Effector memory CD8-positive, alpha-beta T cell (primary cell): ENCODE measurements at places on chromosomes 4 and X.

- no peak for DNase-seq
These were observed 603 bp upstream of the SMS start for GRCh38 chrX:21939906-21940305.

DNA sequence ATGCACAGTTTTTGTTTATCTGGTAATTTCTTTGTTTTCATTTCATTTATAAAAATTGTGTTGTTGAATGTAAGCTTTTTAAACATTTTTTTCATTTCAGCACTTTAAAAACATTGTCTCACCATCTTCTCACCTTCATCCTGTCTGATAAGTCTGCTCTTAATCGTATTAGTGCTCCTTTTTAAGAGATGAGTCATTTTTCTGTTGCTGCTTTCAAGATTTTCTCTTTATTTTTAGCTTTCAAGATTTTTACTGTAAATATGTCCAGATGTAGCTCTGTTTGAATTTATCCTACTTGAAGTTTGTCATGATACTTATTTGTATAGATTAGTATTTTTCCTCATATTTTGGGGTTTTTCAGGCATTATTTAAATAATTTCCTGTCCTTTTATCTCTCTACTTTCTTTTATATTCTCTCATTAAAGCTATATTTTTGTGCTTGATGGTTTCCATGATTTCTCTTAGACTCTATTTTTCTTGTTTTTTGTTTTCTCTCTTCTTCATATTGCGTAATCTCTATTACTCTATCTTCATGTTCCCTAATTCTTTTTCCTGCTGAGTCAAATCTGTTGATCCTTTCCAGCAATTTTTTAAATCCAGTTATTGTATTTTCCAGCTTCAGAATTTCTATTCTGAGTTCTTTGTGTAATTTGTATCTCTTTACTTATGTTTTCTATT, 1400.4 kb upstream of the PCDH7 start:
- no peak for DNase-seq

DNA sequence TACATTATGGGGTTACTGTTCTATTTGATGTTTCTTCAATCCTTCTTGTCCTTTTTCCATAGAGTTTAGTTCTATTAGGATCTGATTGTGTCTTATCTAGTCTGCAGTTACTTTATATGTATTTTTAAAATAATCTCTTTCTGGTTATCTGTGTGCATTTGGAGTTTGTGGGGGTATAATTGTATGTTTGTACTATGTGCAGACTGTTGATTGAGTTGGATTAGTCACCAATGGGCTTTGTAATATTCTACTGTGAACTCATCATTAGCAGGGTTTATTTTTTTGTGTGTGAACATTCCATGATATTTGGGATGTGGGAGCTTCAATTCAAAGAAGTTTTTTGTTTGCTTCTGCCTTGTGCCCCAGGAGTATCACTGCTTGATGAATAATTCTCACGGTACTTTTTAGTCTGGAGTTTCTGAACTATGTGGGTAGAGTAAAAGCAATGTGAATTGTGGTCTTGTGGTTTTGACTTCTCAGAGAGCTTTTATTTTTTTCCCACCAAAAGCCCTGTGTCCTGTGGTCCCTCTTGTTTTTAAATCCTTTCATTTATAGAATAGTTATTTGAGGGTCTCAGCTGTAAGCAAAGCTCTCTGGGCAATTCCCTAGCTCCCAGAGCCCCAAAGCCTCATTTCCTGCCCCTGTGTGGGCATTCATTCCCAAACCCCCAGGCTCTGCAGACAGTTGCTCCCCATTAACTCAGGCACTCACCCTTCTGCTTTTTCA, 127.8 kb downstream of the PHKA2 start:
- no peak for DNase-seq

DNA sequence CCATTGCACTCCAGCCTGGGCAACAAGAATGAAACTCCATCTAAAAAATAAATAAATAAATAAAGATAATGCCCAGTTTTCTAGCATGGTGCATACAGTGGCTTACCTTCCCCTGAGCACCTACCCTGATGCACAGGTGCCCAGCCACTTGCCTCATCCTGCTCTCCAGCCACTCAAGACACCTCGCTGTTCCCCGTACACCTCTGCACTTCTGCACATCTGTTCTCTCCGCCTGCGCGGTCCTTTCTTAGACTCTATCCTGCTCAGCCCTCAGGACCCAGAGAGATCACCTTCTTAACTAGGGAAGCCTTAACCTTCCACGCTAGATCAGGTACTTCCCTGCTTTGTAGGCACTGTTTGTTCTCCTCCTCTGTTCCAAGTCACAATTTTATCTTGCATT, 2.9 kb downstream of the EVC start:
- DNase-seq = no peak

GRCh38 chr4:6974138-6974848, 64.7 kb downstream of the TBC1D14 start:
- peak; percentile 76 for DNase-seq

- DNase-seq = no peak
These were observed 521.9 kb downstream of the FAT4 start for GRCh38 chr4:125836597-125837195.

DNA sequence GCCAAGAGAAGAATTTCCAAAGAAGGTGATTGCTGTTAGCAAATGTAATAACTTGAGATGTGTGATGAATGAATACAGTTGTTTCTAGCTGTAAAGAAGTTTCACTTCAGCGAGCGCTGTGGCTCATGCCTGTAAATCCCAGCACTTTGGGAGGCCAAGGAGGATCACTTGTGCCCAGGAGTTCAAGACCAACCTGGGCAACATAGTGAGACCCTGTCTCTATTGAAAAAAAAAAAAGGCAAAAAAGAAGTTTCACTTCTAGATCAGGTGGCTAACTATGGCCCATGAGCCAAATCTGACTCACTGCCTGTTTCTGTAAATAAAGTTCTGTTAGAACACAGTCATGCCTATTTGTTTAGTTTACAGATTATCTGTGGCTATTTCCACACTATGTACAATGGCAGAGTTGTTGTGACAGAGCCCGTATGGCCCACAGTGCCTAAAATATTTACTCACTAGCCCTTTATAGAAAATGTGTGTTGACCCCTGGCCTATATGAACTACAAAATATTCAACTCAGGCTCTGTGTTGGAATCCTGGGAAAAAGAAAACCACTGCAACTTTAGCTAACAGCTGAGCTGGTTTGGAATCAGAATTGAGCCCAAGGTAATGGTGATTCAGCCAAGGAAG, 54.1 kb upstream of the PRPS1 start:
- DNase-seq = no peak

- no peak for DNase-seq
These were observed 1.6 kb downstream of the RPL34 start for GRCh38 chr4:108622022-108622421.

DNA sequence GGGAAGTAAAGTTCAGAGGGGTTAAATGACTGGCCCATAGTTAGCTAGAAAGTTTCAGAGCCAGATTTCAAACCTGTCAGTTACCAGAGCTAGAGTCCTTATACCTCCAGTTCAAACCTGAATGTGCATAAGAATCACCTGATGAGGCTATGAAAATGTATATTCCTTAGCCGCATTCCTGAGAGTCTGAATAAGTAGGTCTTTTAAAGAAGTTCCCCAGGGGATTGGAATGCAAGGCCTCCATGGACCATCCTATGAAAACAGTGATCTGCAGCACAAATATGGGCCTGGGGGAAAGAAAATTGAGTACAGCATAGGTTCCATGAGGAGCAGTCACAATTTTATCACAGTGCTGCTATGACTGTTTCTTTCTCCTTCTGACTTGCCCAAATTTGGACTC, 263.9 kb upstream of the CXorf66 start:
- no peak for DNase-seq

DNA sequence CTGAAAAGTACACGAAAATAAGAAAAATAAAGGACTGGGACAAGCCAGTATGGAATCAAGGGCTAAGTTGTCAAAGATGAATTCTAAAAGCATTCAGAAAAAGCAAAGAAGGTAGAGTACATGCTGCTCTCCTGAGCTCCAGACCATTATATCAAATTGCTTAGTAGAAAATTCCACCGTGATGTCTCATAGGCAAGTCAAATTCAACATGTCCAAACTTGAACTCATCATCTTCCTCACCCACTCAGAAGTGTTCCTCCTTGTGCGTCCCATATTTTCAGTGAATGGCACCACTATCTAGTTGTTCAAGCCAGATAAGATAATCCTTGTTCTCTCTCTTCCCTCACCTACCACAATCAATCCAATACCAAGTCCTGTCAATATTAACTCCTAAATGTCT, 37.5 kb upstream of the IL13RA2 start:
- DNase-seq = no peak

GRCh38 chrX:68677998-68678397, 30.5 kb downstream of the STARD8 start:
- no peak for DNase-seq

GRCh38 chr4:86330961-86331742, 28.7 kb downstream of the MAPK10 start:
- no peak for DNase-seq

DNA sequence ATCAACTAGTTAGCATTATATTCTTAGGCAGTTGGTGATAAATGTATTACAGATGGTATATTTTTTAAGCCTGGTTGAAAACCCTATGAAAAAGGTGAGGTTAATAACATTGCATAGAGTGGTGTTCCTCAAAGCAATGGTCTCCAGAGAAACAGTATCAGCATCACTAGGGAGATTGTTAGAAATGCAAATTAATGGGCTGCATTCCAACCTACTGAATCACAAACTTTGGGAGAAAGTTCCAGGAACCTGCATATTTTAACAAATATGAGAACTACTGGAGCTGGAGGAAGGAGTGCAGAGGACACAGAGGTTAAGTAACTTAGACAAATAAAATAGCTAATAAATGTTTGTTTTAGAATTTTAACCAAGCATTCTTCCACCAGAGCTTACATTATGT, 166.9 kb upstream of the PCDH10 start:
- DNase-seq = no peak

DNA sequence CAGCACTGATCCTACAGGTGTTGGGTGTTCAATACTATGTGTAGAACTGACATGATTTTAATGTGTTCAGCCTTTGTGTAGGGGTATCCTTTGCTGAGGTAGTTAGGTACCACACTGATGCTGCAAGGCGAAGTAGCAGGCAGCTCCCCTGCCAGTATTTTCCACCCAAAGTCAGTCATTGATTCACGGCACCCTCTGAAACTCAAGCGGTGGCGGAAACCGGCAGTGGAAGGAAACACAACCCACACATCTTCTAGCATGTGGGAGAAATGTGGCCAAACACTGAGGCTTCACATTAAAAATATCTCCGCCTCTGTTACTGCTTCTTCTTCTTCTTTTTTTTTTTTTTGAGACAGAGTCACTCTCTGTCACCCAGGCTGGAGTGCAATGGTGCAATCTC, 126.3 kb downstream of the AASDH start:
- DNase-seq = no peak

DNA sequence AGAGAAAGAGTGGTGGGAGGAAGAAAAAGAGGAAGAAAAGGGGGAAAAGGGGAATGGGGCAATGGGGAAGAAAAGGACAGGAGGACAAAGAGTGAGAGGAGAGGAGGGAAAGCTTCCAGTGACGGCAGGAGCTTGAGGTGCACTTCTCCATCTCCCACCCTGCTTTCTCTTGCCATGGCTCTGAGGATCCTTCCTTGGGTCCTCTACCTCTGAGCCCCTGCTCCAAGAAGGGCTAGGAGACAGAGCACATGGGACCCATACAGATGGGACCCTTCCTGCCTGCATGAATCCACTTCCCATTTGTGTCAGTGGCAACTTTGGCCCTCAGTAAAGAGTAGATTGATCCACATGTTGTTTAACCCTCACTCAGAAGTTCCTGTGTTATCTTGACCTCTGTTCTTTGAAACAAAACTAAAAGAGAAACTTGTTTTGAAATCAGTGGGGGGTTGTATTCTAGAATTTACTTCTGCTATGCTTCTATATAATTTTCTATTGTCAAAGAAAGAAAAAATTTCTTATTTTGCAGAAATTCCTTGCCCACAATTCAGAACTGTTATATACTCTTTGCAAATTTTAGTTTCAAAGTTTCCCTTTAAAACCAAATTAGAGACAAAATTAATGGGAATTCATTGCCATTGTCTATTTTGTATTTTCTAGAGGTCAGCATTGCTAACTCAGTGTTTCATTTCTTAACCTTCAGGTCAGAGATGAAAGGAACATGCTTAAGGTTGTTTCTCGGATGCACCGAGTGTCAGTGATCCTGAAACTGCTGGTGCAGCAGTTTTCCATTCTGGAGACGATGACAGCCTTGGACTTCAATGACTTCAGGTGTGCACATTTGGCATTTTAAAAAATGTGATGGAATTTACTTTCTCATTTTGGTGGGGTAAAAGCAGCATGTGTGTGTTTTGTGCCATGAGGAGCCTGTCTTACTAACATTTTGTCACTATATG, 5.0 kb downstream of the TDO2 start:
- no peak for DNase-seq

- DNase-seq = no peak
These were observed 107.5 kb upstream of the MAGEC2 start for GRCh38 chrX:142312591-142312990.

DNA sequence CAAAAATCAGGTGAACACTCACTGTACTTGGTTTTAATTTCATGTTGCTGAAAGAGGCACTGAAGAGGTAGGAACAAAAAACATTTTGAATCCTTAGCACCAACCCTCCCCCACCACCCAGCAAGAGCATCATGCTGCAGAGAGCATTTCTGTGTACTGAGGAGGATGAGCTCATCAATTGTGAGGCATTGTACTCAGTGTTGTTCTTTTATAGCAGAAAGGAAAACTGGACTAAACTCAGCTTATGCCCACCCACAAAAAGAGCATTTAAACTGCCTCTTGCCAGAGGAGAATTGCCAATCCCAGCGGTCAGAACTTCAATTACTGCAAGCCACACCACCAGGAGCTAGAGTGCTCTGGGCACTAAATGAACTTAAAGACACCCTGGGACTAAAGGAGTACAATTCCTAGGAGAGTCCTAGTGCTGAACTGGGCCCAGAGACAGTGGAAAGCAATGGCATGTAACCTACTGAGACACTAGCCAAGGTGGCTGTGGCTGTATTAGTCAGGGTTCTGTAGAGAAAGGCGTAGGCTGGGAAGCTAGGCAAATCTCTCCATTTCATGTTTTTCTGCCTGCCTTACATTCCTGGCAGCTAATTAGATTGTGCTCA, 280.7 kb upstream of the KLHL4 start:
- DNase-seq = no peak

DNA sequence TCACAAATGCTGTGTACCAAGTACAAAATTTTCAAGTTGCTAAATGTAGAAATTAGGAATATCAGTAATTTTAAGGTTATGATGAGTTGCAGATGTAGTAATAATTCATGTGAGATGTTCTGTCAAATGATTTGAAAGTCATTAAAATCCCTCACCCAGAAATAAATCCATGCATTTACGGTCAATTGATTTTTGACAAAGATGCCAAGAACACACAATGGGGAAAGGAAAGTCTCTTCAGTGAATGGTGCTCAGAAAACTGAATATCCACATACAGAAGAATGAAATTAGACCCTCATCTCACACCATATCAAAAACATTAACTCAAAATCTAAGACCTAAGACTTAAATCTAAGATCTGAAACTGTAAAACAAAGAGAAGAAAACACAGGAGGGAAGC, 12.9 kb upstream of the BMPR1B start:
- no peak for DNase-seq

DNA sequence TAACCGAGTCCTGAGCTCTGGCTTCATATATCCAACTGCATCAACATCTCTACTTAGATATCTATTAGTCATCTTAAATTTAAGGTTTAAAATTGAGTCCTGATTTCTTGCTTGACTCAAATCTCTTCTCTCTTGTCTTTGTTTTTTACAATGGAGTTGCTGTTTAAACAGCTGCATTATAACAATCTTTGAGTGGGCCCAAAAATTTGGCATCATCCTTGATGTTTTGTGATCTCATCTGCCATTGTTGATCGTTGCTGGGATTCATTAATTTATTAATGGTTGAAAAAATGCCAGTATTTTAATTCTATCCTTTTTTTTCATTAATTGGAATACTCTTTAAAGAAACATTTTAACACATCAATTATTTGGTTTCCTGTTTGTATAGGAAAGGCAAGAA, 82.2 kb downstream of the STIM2 start:
- DNase-seq = no peak
